Esophagus mucosa (tissue), 1 donor: ENCODE measurements at places on chromosomes 2 and 18.

GRCh38 chr18:28189400-28190239, 12.7 kb upstream of the CDH2 start:
- peak; percentile 64 for ATAC-seq

DNA sequence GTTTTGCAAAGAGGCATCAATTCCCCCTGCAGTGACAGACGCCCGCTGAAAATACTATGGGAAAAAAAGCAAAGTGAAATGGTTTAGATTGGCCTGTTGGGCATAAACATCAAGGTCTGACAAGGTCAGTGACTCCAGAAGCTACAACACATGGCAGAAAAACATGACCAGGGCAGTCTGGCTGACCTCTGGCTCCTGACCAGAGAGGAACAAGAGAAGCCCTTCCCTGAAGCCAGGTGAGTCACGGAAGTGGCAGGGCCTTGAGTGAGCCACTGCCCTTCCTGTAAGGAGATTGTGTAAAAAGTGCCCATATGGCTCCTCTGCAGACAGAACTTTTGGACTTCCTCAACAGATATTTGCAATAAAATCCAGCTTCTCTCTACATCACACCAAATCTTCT, 72.0 kb downstream of the DNER start:
- peak; percentile 73 for ATAC-seq

DNA sequence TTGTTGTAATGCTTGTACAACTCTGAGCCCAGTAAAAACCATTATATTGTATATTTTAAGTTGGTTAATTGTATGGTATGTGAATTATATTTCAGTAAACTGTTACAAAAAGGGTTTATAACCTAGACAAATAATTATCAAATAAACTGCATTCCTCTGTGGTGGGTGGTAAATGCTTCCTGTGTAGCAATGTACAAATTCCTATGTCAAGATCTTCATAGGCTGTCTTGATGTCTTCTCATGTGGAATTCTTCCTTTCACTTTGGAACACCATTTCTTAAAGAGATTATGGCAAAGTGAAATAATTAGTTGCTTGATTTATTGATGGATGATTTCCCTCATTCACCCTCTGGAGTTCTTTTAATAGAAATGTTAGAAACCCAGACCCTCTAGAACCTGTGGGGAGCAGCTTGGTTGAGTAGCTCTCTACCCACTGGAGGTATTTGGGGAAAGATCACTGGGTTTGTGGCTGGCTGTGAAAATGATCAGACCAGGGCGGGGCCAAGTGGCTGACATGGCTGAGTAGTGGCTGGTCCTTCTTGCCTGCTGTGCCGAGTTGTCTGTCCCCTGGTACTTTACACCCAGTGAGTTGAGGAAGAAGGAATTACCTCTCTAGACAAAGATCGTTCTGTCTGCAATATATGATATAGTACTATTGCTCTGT, 22.4 kb upstream of the MGAT5 start:
- no peak for ATAC-seq

DNA sequence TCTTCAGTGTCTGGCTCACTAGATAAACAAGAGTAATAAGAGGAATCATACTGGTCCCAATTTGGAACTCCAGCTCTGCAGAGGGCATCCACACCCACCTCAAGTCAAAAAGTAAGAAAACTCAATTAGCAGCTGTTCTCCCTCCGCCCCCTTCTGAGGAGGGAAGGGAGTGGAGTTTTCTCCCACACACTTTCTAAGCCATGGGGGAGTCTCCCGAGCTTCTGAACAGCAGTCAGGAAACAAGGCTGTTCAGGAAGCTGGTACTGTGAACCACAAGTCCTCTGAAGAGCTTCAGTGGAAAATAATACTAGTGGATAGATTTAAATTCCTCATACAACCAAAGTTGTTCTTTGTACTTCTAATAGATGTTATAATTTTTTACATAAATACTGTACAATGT, 32.9 kb upstream of the SPTBN1 start:
- ATAC-seq: no peak

- no peak for ATAC-seq
These were observed 4.1 kb upstream of the VRK2 start for GRCh38 chr2:58042486-58042970.

DNA sequence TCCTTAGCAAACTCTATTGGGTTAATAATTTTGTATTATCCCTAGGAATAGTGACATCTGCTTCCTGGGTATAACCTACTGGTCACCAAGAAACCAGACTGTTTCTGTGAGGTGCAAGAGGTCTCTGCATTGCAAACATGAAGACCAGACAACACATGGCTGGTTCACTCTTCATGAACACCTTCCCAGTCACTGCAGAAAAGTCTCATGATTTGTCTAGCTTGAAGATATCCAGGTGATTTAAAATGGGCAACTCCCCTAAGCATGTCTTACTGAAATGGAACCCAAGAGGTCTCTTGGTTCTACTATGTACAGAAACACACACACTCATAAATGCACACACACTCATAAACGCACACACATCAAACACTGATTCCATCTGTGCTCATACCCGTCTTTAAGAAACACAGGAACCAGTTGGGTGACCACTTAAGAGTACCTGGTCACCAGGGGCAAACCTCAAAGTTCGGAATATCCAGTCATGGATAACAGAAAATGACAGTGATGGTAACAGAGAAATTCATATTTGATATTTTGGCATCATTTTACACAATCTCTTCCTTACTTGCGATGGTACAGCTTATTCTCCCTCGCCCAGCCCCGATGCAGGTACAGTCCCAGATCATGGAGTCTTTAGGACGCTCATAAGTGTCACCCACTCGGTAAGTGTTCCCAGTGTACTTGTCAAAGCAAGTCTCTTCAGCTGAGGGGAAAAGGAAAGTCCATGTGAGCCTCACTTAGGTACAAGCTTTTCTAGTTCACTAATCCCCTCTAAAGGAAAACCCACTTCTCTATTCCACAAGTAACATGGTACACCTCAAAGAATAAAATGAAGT, 2.9 kb downstream of the FN1 start:
- ATAC-seq: no peak

GRCh38 chr2:129361688-129362087, 617.8 kb upstream of the RAB6C start:
- ATAC-seq: no peak

DNA sequence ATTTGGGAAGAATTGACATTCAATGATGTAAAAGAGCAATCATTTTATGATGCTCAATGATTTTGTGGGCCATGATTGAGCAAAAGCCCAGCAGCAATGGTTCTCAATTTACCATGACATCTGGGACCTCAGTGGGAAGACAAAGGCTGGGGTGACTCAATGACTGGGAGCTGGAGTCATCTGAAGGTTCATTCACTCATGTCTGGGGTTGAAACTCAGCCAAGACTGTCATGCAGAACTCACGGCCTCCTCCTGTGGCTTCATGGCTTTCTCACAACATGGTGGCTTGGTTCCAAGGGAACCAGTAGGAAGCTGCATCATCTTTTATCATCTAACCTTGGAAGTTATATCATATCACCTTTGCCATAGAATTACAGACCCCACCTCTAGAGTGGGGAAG, 45.1 kb upstream of the CD226 start:
- no peak for ATAC-seq

DNA sequence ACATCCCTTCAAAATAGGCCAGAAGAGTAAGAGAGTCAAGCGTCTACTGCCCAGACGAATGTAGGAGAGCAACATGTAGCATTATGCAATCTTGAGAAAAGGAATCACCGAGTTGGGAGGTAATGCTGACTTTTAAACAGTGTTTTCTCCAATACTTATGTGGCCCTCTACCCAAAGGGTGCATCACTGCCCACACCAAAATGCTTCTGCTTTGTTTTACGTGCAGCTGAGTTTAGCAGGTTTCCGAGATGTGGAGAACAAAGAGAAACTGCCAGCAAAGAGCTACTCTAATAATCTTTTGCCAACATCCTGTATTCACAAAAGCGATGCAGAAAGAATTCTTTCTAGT, 63.4 kb upstream of the ZEB2 start:
- no peak for ATAC-seq

DNA sequence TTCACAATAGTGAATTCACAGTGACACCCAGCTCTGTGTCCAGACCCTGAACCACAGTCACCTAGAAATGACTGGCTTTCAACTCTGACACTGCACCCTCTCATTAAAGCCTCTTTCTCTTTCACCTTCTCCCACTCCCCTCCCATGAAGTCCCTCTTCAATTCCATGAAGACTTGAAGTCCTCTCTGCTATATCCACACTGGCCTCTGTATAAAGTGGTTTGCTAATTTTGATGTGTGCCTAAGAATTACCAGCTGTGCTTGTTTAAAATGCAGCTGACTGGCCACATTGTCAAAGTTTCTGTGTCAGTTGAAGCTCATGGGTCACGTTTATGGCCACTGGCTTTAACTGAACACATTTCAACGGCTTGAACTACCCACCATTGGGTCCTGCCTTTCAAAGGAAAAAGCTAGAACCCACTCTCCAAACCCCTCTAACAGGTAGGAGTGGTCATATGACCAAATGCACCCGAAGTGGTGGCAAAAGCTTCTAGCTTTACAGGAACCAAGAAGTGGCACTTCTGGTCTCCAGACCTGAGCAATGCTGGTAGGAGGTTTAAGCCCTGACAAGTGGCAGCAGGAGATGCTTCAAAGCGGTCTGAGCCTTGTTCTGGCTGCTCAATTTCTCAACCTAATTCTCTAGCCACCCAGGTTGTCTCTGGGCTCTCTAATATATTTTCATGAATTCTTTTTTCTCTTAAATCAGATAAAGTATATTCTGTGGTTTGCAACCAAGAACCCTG, 34.2 kb downstream of the B4GALT6 start:
- ATAC-seq: no peak

- no peak for ATAC-seq
These were observed 150.6 kb downstream of the RTN4 start for GRCh38 chr2:54899576-54900200.

- no peak for ATAC-seq
These were observed 761.3 kb downstream of the TSN start for GRCh38 chr2:122516775-122517174.

- ATAC-seq: peak; percentile 22
These were observed 72.7 kb downstream of the NXPH2 start for GRCh38 chr2:138707392-138708074.

DNA sequence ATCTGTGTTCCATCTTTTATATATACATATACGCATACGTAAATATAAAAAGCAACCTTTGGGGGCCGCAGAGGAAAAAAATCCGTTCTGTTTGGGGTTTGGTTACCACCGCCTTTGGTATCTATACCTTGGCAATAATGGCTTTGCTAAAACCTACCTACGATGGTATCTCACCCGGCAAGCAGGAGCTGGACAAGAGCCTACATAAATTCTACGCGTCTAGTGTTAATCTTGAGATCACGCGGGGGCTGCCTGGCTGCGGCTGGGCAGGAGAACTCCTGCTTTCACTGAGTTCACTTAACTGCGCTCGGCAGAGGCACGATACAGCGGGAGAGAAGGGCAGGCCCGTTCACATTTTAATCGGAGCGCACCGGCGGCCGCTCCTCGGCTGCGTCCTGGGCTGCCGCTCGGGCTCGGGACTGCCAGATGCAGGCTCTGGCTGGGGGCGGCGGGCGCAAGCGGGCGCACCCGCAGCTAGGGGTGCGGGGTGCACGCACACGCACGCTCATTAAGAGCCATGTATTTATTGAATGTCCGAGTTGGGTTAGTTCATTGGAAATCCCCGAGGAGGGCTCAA, 1.7 kb upstream of the POU3F3 start:
- ATAC-seq: no peak

- no peak for ATAC-seq
These were observed 225.4 kb upstream of the FBXO11 start for GRCh38 chr2:48131539-48132270.

DNA sequence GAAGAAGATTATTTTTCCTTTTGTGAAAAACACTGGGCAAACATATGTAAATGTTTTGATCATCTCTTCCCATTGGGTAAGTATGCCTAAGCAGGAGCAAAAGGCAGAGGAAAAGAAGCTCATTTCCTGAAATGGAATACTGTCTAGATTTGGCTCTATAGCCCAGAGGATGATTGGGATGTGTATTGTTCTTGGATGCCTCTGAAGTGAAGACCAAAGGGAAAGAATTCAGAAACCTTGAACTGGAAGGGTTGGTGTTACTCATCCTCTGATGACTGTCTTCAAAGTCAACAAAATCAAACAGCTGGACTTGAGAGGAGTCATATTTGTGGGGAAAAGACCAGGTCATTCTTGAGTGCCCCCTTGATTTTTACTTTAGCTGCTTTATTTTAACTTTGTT, 112.6 kb upstream of the NT5C1B start:
- ATAC-seq: no peak

GRCh38 chr18:10792181-10792580, 266.4 kb downstream of the NAPG start:
- no peak for ATAC-seq

DNA sequence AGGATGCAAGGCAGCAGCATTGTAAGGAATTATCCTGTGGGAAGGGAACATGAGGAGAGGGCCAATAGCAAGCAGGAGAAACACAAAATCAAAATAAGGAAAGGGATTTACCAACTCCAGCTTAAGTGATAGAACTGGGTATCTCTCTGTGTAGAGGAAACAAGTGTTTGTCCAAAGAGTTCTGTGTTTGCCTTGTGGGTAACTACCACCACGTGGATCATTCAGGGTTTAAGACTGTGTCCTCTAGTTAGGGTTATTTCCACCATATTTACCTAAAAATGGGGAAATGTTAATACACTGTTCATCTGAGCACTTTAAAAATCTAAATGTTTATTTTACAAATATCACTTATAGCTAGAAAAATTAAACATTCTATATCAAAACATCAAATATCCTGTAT, 283.3 kb downstream of the EIPR1 start:
- ATAC-seq: no peak

GRCh38 chr2:160901613-160902012, 258.6 kb upstream of the TANK start:
- no peak for ATAC-seq

GRCh38 chr2:9112079-9112721, 94.4 kb upstream of the ASAP2 start:
- ATAC-seq: peak; percentile 95

- ATAC-seq: no peak
These were observed 58.6 kb upstream of the OTOF start for GRCh38 chr2:26536371-26537068.

GRCh38 chr2:17894556-17894955, 16.1 kb downstream of the KCNS3 start:
- no peak for ATAC-seq

GRCh38 chr2:157747695-157748370, 119.2 kb upstream of the ACVR1C start:
- peak; percentile 76 for ATAC-seq

GRCh38 chr2:155630760-155631159, 701.8 kb downstream of the NR4A2 start:
- no peak for ATAC-seq

GRCh38 chr18:30376515-30376914, 666.0 kb downstream of the DSC3 start:
- ATAC-seq: no peak

DNA sequence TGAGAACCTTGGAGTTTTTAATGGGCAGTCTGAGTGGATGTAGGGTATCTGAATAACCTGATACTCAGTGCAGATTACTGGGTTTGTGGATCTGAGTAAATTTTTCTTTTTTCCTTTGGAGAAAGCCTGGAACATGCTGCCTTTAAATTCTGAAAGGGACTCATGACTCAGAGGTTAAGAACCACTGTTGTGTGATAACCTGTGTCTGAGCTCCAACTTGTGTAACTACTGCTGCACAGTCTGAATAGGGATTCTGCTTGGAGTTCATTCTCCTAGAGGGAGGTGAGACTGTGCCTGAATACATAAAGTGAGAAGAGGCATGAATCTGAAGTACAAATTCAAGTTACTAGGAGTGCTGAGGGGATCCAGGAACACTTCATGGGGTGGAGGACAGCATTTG, 36.2 kb downstream of the KDM3A start:
- ATAC-seq: peak; percentile 42
